Uterus (tissue), 4 donors: ENCODE measurements at places on chromosomes 1 and 21. TPM values are rescaled to one million over a fixed set of nuclear protein-coding genes. Genes with fewer than 3 reads are reported as not detected.

The MXRA8 gene
- total RNA-seq: 143 TPM

The LCE2A gene
- total RNA-seq: not detected

The GREM2 gene
- 0.26 TPM for total RNA-seq

The NKAIN1 gene
- total RNA-seq: 0.55 TPM

The SPRR1A gene
- total RNA-seq: not detected

DNA sequence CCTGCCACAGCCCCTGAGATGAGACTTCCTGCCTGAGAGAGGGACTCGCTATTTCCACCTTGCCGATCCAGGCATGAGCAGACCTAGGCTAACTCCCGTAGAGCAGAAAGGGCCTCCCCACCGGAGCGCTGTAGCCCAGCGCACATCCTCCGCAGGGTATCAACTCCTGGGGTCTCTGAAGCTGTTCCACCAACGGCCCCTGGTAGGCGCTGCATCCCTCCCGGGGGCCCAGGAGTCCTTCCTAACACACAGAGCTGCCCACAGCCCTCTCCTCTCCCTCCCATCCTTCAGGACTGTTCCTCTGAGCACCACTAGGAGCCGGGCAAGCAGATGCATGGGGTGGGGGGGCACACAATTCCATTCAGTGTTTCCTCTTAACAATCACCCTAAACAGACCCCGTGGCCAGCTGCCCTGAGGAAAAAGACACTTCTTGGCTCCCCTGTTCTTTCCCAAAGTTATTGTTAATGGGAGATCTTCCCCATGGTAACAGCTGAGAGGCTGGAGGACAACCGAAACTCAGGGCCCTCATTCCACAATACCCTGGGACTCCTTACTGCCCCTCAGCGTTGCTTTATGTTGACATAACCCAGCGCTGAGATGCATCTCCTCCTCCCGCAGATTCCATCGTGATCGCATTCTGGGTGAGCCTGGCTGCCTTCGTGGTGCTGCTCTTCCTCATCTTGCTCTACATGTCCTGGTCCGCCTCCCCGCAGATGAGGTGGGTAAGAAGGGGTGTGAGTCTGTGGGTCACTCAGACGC lies 7.5 kb downstream of the MRAP start:
- DNase-seq: no peak
- no peak overlapping the region for H3K4me3 ChIP-seq
- no peak overlapping the region for H3K27ac ChIP-seq
- no peaks in the 10 kb centered on the region for H3K36me3 ChIP-seq
- H3K4me1 ChIP-seq: no peaks in the 10 kb centered on the region

DNA sequence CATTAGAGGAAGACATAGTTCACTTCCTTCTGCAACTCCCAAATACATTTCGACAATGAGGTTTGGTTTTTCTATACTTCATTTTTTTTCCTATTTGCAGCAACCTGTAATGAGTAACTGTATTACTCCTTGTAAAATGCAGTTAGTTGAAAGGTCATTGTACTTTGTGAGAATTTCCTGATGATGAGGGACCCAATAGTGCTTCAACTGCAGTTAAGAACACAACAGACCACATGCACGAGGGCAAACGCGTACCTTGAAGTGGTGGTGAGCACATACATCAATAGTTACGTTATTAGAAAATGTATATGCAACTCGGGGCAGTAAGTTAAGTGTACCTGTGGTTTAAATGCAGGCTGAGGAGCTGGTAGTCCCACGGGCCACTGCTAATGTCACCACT lies 171.8 kb downstream of the GABPA start:
- DNase-seq: no peak
- H3K27me3 ChIP-seq: no peaks in the 10 kb centered on the region
- no peaks in the 10 kb centered on the region for H3K4me1 ChIP-seq
- H3K27ac ChIP-seq: no peak overlapping the region
- no peaks in the 10 kb centered on the region for H3K36me3 ChIP-seq

DNA sequence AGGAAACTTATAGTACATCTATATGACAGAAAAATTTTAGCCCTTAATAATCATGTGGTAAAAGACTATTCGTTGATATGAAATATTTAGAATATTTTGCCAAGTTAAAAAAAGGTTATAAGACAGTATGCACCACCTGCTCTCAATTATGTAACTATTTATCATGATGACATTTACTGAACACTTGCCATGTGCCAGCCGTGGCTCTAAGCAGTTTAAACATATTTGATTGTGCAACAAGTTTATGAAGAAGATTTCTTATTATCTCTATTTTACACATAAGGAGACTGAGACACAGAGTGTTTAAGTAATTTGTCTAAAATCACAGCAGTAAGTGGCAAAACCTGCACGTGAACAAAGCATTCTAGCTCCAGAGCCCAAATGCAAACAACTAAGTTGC lies 199.3 kb upstream of the JUN start:
- H3K4me3 ChIP-seq: no peak overlapping the region
- DNase-seq: no peak
- H3K4me1 ChIP-seq: no peaks in the 10 kb centered on the region
- H3K27ac ChIP-seq: no peak overlapping the region
- no peaks in the 10 kb centered on the region for H3K36me3 ChIP-seq

DNA sequence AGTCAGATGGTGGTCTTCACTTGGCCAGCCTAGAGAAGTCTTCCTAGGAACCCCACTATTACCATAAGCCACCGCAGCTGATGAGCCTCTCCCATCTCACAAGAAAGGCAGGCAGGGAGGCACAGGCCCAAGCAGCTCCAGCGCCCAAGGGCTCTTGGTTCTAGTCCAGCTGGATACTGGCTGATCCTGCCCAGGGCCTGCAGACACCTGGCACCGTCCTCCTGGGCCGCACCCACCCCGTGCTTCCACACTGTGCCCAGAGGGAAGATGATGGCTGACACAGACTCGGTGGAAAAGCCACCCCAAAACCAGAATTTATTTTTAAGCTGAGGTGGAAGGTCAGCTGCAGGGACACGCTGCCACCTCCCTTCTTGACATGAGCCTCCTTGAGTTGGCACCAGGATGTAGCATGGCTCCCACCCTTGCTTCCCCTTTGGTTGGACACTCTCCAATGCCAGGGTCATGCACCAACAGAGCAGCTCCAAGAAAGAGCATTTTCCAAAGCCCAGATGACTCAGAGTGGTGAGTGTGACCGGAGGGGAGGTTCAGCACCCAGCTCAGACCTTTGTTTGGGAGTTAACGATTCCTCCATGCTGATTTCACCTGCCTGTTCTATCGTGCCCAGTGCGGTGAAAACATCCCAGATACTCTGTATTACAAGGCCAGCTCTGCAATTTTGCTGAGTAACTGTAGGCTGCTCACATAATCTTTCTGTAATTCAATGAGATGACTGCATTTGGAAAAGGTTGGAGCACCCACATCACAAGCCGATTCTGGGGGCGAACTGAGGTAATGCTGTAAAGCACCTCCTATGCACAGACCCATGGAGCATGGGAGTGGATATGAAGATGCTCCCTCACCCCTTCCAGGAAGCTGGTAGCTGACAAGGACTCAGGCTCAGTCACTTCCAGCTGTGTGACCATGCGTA lies 63.1 kb upstream of the SLC2A1 start:
- H3K27ac ChIP-seq: no peak overlapping the region
- no peaks in the 10 kb centered on the region for H3K27me3 ChIP-seq
- no peak for DNase-seq
- H3K4me3 ChIP-seq: no peak overlapping the region
- H3K36me3 ChIP-seq: no peaks in the 10 kb centered on the region

GRCh38 chr1:202276920-202277319 lies 64.8 kb downstream of the UBE2T start:
- DNase-seq: no peak
- no peaks in the 10 kb centered on the region for H3K36me3 ChIP-seq
- H3K4me1 ChIP-seq: no peaks in the 10 kb centered on the region
- no peak overlapping the region for H3K27ac ChIP-seq

GRCh38 chr21:35386491-35387079 lies 337.5 kb upstream of the RUNX1 start:
- no peaks in the 10 kb centered on the region for H3K27me3 ChIP-seq
- DNase-seq: no peak
- H3K36me3 ChIP-seq: no peaks in the 10 kb centered on the region
- H3K4me1 ChIP-seq: no peaks in the 10 kb centered on the region

- no peaks in the 10 kb centered on the region for H3K36me3 ChIP-seq
- DNase-seq: no peak
- H3K4me3 ChIP-seq: no peak overlapping the region
- H3K4me1 ChIP-seq: no peaks in the 10 kb centered on the region
- no peak overlapping the region for H3K27ac ChIP-seq
These were observed 109.0 kb downstream of the SDCCAG8 start for GRCh38 chr1:243364866-243365265.

DNA sequence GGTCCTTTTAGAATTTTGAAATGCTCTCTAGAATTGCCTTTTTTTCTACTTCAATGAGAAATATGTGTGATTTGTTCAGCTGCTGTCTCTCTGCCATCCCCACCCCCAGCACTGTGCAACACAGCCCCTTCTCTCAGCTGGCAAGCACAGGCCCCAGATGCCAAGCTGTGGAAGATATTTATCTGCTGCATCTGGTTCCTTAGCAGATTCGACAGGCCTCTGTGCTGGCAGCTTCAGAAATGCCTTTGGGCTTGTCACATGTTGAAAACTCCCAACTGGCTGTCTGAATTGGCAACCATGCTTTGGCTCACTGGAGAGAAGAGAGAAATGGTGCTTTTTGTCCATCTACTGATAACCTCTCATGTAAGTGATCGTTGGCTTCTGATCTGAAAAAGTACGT lies 206.7 kb upstream of the C1orf87 start:
- H3K36me3 ChIP-seq: no peaks in the 10 kb centered on the region
- no peak overlapping the region for H3K4me3 ChIP-seq
- no peaks in the 10 kb centered on the region for H3K27me3 ChIP-seq
- no peak overlapping the region for H3K27ac ChIP-seq
- DNase-seq: no peak
